ENCODE measurements at places on chromosomes 12 and 14. TPM values are rescaled to one million over a fixed set of nuclear protein-coding genes. Genes with fewer than 3 reads are reported as not detected.
A peak's percentile ranks its signal among the peaks of the same experiment; 100 is the strongest.

DNA sequence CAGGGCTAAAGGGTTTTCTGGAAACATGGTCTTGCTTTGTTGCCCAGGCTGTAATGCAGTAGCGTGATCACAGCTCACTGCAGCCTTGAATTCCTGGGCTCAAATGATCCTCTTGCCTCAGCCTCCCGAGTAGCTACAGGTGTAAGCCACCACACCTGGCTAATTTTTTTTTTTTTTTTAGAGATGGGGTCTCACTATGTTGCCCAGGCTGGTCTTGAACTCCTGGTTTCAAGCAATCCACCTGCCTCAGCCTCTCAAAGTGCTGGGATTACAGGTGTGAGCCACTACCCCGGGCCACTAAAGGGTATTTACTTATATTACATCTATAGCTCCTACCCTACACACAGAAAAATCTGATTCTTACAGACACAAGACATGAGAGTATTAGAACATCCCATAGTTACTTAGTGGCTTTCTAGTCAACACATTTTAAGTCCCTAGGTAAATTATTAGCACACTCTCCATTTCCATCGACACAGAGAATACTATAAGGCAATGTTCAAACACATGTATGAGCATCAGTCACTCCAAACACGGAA is 6.2 kb upstream of the DCAF11 start:
- no peak for DNase-seq

The ADGRD1 gene
- total RNA-seq: not detected

- no peak for DNase-seq
Observed at GRCh38 chr12:59070322-59070933, 150.1 kb upstream of the LRIG3 start.

The FRS2 gene
- total RNA-seq: 72.7 TPM

- DNase-seq: no peak
Observed at GRCh38 chr12:128911861-128912260, 58.6 kb downstream of the GLT1D1 start.

The FERMT2 gene
- 25.9 TPM for total RNA-seq

DNA sequence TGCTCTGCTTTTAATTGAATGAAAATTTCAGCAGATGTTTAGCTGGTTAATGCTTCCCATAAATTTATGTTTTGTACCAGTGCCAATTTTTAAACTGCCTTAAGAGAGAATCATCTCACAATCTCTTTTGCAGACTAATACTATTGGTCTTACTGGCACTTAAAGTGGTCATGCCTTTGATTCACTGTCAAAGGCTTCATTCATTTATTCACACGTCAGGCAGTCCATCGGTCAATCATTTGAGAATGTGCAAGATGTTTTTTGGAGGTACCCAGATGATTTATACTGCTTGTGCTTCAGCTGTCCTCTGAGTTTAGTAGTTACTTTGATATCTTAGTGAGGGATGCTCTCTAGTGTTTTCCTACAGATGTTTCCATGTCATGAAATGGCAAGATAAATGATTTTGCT is 83.4 kb downstream of the NAV3 start:
- no peak for DNase-seq

- no peak for DNase-seq
Observed at GRCh38 chr14:95273001-95273978, 46.4 kb downstream of the CLMN start.

- peak; percentile 34 for DNase-seq
Observed at GRCh38 chr12:50505675-50506530, 1.1 kb downstream of the DIP2B start.

Measured in mammary epithelial cell (primary cell).